ENCODE measurements at places on chromosomes 1 and 21. TPM values are rescaled to one million over a fixed set of nuclear protein-coding genes. Genes with fewer than 3 reads are reported as not detected.

DNA sequence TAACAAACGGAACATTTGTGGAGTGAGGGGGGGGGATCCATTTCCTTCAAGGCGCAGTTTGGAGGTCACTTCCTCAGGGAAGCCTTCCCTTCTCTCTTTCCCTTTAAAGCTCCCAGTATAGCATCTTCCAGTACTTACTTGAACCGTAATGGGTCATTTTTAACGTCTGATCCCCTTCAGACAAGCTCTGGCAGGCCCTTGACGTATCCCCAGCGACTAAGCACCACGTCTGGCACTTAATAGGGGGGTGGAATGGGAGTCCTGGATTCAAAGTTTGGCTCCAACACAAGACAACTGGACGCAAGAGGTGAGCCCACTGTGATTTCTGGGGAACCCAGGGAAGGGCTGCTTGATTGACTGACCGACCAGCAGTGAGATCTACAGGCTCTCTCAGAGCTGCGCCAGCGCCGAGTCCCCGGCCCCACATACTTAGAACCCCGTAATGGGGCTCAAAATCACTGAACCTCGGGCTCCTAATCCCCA is 441 bp downstream of the YARS1 start:
- H3K4me1 ChIP-seq = peaks cover 4% of the 10 kb centered on the region
- H3K27me3 ChIP-seq = no peaks in the 10 kb centered on the region
- no peak for DNase-seq
- no peaks in the 10 kb centered on the region for H3K36me3 ChIP-seq
- peak overlapping the region; percentile 91 for H3K4me3 ChIP-seq

GRCh38 chr1:13760921-13761320 is 60.9 kb downstream of the PRDM2 start:
- no peak for DNase-seq
- no peaks in the 10 kb centered on the region for H3K36me3 ChIP-seq
- no peaks in the 10 kb centered on the region for H3K27me3 ChIP-seq
- H3K27ac ChIP-seq = no peak overlapping the region

DNA sequence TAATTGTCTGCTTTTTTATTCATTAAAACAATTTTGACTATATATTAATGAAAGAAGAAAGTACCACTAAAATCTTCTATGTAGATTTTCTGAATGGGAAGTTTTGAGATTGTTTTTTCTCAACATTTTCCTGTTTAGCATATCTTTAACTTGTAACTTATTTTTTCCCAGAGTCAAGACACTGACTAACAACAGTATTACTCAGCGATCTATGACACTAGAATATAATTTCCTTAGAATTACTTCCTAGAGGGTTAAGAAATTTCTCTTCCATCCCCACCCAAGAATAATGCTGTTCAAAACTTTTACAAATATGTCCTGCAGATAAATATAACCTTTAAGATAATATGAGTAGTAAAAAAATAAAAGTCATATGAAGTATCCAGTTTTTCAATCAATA is 218.2 kb upstream of the NR5A2 start:
- no peaks in the 10 kb centered on the region for H3K4me1 ChIP-seq
- no peak for DNase-seq
- no peaks in the 10 kb centered on the region for H3K36me3 ChIP-seq
- peaks cover 1% of the 10 kb centered on the region for H3K27me3 ChIP-seq
- H3K27ac ChIP-seq = no peak overlapping the region
- no peak overlapping the region for H3K4me3 ChIP-seq

DNA sequence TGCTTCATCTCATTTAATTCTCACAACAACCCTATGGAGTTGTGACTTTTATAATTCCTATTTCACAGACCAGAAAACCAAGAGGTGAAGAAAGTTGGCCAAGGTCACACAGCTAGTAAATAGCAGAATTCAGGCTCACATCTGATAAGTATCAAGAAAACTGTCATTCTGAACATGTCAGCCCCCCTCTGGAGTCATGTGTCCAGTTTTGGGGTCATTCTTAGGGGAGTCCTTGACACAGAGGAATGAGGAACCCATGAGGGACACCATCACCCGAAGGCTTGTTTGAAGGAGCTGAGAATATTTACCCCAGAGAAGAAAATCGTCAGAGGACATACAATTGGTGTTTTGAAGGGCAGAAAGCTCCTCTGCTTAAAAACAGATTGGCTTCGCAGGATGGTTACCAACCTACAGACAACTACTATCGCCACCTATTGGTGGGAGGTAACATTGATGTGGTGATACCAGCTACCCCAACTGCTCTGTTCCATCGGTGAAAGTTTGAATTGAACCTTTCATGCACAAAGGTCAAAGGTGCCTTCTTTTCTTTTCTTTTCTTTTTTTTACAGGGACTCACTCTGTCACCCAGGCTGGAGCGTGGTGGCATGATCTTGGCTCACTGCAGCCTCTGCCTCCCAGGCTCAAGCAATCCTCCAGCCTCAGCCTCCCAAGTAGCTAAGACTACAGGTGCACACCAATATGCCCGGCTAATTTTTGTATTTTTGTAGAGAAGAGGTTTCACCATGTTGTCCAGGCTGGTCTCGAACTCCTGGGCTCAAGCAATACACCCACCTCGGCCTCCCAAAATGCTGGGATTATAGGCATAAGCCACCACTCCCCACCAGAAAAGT is 31.3 kb downstream of the NCMAP start:
- no peaks in the 10 kb centered on the region for H3K36me3 ChIP-seq
- no peaks in the 10 kb centered on the region for H3K4me1 ChIP-seq
- H3K4me3 ChIP-seq = no peak overlapping the region
- no peak for DNase-seq

DNA sequence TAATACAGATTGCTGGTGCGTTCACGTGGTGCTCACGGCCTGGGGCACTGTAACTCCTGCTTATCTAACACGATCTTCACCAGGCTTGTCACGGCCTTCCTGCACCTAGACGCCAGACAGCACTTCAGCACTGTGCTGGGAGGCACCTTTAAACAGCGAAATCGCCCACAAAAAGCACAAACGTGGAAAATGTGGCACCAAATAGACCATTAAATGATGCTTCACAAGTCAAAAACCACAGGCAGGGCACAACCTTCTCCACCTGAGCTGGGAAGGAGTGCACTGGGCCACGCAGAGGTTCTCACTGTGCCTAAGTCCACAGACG is 20.0 kb downstream of the IBA57 start:
- H3K27ac ChIP-seq = no peak overlapping the region
- DNase-seq = no peak
- H3K27me3 ChIP-seq = no peaks in the 10 kb centered on the region
- H3K4me3 ChIP-seq = no peak overlapping the region
- no peaks in the 10 kb centered on the region for H3K36me3 ChIP-seq

DNA sequence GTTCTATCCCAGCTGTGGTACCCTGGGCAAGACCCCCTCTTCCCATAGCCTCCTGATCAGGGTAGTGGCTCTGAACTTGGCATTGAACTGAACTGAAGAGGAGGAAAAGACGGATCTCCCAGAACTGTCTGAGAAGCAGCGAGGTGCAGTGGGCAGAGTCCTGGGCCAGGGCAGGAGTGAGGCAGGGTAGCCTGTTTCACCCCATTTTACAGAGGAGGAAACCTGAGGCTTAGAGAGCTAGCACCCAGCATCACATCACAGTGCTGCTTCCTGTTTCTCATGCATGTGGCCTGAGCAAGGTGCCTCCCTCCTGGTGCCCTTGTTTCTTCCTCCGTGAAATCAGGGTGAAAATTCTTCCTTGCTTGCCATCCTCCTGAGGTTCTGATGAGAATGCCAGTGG is 17.1 kb downstream of the ZNF362 start:
- H3K36me3 ChIP-seq = no peaks in the 10 kb centered on the region
- H3K4me3 ChIP-seq = no peak overlapping the region
- peaks cover 4% of the 10 kb centered on the region for H3K4me1 ChIP-seq
- no peak for DNase-seq
- H3K27me3 ChIP-seq = no peaks in the 10 kb centered on the region

DNA sequence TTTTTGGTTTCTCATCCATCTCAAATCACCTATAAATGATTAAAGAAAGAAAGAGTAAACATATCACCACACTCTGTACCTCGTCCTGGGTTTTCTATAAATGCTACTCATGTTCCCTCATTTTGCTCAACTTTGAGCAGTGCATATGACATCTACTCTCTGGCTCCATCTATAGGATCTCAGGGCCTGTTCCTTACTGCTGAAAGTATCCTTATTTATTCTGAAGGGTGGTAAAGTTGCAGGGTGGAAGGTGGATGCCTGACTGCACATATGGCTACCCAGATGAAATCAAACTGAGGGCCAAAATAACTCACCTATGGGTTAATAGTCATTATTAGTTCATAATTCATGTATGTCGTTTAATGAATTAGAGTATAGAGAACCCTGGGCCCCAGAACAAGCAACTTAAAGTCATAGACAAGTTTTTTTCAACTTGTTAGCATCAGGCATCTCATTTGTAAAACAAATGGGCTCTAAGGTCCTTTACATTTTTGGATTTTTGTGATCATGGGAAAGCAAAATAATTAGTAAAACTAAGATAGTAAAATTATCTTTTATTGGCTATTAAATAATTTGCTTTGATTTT is 46.5 kb downstream of the NCF2 start:
- H3K4me1 ChIP-seq = peaks cover 1% of the 10 kb centered on the region
- no peaks in the 10 kb centered on the region for H3K27me3 ChIP-seq
- H3K27ac ChIP-seq = no peak overlapping the region
- H3K4me3 ChIP-seq = no peak overlapping the region

DNA sequence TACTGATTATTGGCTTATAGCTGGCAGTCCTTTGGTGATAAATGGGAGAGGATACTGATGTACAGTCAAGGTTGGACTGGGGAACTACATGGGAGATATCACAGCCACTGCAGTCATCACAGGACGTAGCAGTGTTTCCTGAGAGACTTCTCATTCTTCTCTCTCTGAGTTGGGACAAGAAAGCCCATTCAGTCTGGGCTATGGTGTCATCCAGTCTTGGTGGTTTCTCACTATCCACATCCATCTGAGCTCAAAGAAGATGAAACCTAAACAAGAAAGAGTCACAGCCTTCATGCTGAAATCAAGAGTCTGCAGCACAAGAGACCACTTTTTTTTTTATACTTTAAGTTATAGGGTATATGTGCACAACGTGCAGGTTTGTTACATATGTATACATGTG is 12.8 kb upstream of the CD53 start:
- DNase-seq = no peak
- H3K27me3 ChIP-seq = no peaks in the 10 kb centered on the region
- no peak overlapping the region for H3K27ac ChIP-seq
- no peaks in the 10 kb centered on the region for H3K4me1 ChIP-seq
- H3K36me3 ChIP-seq = no peaks in the 10 kb centered on the region

- DNase-seq = no peak
- H3K4me3 ChIP-seq = no peak overlapping the region
- H3K27me3 ChIP-seq = no peaks in the 10 kb centered on the region
- no peaks in the 10 kb centered on the region for H3K4me1 ChIP-seq
- no peak overlapping the region for H3K27ac ChIP-seq
- no peaks in the 10 kb centered on the region for H3K36me3 ChIP-seq
Observed at GRCh38 chr1:31551208-31551607, 25.1 kb upstream of the TINAGL1 start.

- no peaks in the 10 kb centered on the region for H3K36me3 ChIP-seq
- H3K27ac ChIP-seq = peak overlapping the region; percentile 80
- DNase-seq = no peak
Observed at GRCh38 chr1:151255381-151255780, 847 bp downstream of the PSMD4 start.

DNA sequence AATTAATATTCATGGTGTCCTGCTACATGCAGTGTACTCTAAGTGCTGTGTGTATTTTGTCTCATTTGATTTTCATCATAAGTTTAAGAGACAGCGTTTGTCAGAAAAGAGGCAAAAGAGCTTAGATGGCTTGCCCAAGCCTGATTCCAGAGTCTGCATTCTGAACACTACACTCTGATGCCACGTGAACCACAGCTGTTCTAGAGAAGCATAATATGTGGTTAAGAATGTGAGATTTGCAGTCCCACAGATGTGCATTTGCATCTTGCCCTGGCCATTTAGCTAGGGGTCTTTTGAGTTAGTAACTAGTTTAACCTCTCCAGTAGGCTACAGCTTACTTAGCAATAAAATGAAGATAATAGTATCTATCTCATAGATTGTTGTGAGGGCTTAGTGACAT is 9.2 kb upstream of the GADD45A start:
- no peak for DNase-seq
- H3K27me3 ChIP-seq = no peaks in the 10 kb centered on the region
- no peak overlapping the region for H3K27ac ChIP-seq
- H3K36me3 ChIP-seq = no peaks in the 10 kb centered on the region
- H3K4me3 ChIP-seq = no peak overlapping the region

GBP7 gene
- not detected for total RNA-seq

SMIM1 gene
- 6.1 TPM for total RNA-seq

VTCN1 gene
- 0.27 TPM for total RNA-seq

CD5L gene
- not detected for total RNA-seq

Data from H1 (cell line).